Uterus (tissue), 4 donors: ENCODE measurements at places on chromosomes 5 and 9. TPM values are rescaled to one million over a fixed set of nuclear protein-coding genes. Genes with fewer than 3 reads are reported as not detected.

Gene LRRC70
- 12.1 TPM for total RNA-seq

Gene GAPT
- total RNA-seq = 6.8 TPM

Gene LCN1
- total RNA-seq = not detected

Gene FBN2
- total RNA-seq = 389 TPM

Gene TERT
- not detected for total RNA-seq

DNA sequence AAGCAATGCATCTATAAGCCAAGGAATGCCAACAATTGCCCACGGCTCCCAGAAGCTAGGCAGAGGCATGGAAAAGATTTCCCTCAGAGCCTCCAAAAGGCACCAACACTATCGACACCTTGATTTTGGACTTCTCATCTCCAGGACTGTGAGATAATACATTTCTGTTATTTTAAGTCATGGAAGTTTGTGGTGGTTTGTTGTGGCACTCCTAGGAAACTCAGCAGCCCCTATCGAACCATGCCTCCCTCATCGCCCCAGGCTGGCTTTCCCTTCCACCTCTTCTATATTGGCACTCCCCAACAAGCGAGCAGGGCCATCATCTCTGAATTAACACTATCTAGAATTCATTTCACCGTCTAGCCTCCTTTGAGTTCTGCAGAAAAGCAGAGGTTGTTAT, 33.7 kb upstream of the TAS2R1 start:
- no peak overlapping the region for H3K27ac ChIP-seq
- H3K27me3 ChIP-seq = no peaks in the 10 kb centered on the region
- H3K36me3 ChIP-seq = no peaks in the 10 kb centered on the region
- no peak overlapping the region for H3K4me3 ChIP-seq

GRCh38 chr5:86806206-86806605, 188.5 kb downstream of the COX7C start:
- H3K4me1 ChIP-seq = no peaks in the 10 kb centered on the region
- H3K27me3 ChIP-seq = no peaks in the 10 kb centered on the region
- no peak for DNase-seq

DNA sequence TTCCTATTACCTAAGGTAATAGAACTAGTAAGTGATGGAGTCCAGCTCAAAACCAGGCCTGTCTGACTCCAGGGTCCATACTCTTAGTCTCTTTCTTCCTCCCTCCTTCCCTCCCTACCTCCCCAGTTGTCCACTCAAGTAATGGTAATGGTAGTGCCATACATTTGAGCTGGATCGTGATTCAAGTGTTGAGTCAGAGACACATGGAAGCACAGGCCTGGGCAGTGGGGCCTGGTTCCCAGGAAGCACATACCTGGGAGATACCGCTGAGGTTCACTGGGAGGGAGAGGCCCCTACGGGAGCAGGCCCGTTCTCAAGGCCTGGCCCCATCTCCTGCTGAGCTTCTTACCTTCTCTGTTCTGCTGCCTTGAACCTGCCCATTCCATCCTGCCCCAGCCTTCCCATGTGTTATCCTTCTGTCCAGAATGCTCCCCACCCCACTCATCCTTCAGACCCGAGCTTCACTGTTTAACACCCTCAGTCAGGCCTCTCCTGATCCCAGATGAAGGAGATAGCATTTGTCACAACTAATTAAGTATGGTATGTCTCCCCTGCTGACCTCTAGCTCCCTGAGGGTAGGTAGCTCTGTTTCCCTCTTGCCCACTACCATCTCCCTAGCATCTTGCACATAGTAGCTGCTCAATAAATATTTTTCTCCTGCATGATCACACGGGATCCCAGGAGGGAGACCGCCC, 13.8 kb downstream of the URM1 start:
- DNase-seq = no peak
- H3K36me3 ChIP-seq = no peaks in the 10 kb centered on the region
- no peak overlapping the region for H3K4me3 ChIP-seq
- no peaks in the 10 kb centered on the region for H3K4me1 ChIP-seq
- H3K27me3 ChIP-seq = no peaks in the 10 kb centered on the region

- H3K27ac ChIP-seq = no peak overlapping the region
- H3K4me1 ChIP-seq = peaks cover 13% of the 10 kb centered on the region
- H3K27me3 ChIP-seq = no peaks in the 10 kb centered on the region
- no peak for DNase-seq
- H3K4me3 ChIP-seq = no peak overlapping the region
Observed at GRCh38 chr5:6736524-6737042, 23.4 kb downstream of the TENT4A start.

- H3K36me3 ChIP-seq = no peaks in the 10 kb centered on the region
- H3K27me3 ChIP-seq = no peaks in the 10 kb centered on the region
- no peak overlapping the region for H3K27ac ChIP-seq
- H3K4me3 ChIP-seq = no peak overlapping the region
- no peak for DNase-seq
Observed at GRCh38 chr5:96287136-96287535, 145.9 kb downstream of the PCSK1 start.

- no peaks in the 10 kb centered on the region for H3K27me3 ChIP-seq
- H3K27ac ChIP-seq = peak overlapping the region; percentile 17
- H3K4me3 ChIP-seq = no peak overlapping the region
- no peaks in the 10 kb centered on the region for H3K4me1 ChIP-seq
Observed at GRCh38 chr9:105258225-105258737, 13.8 kb downstream of the SLC44A1 start.

GRCh38 chr9:16530669-16531642, 339.5 kb downstream of the BNC2 start:
- no peaks in the 10 kb centered on the region for H3K27me3 ChIP-seq
- DNase-seq = peak; percentile 52
- H3K36me3 ChIP-seq = no peaks in the 10 kb centered on the region

DNA sequence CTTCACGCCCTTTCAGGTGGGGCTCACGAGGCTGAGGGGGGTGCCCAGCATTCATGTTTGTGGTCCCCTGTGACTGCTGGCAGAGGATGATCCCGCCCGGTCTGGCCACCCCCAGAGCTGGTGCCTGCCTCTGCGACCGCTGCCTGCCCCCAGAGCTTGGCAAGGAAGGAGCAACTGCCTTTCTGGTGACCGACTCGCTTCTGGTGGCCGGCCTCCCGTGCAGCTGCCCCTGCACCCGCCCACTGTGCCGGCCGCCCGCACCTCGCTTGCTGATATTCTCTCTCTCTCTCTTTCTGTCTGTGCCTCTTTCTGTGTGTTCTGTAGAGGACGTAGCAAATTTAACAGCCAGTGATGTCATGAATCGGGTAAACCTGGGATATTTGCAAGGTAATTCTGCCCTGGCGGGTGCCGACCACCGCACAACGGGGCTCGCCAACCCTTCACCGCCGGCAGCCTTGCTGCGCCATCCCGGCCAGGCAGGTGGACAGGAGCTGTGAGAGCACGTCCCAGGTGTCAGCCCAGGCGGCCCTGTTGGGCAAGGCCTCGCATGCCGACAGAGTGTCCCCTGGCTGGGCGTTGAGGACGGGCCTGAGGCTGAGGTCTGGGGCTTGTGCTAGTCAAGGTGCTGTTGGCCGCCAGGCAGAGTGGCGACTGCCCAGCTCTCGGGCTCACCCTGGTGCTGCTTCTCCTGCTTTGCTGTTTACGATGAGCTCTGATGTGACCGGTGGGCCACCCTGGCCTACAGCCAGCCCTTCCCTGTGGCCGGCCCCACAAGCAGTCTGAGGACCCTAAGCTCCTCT, 86.0 kb downstream of the KCNT1 start:
- H3K4me3 ChIP-seq = no peak overlapping the region
- no peak for DNase-seq
- H3K36me3 ChIP-seq = no peaks in the 10 kb centered on the region
- H3K4me1 ChIP-seq = no peaks in the 10 kb centered on the region
- no peak overlapping the region for H3K27ac ChIP-seq

DNA sequence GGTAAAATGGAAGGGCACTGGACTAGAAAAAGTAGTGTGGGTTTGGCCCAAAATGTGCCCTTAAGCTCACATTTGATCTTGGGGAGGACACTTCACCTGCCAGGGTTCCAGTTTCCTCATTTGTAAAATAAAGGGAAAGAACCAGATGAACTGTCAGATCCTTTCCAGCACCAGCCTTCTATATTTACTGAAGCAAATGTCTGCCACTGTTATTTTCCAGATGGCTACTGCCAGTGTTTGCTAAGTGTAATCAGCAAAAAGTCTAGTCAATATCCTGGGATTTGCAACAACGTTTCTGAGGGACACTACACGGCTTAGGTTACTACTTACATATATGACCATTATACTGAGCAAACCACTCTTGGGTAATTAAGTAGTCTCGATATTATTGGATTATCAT, 340.3 kb downstream of the KCNN2 start:
- H3K4me1 ChIP-seq = no peaks in the 10 kb centered on the region
- no peak overlapping the region for H3K27ac ChIP-seq
- DNase-seq = no peak
- no peaks in the 10 kb centered on the region for H3K27me3 ChIP-seq
- no peak overlapping the region for H3K4me3 ChIP-seq

- no peak for DNase-seq
- H3K27me3 ChIP-seq = no peaks in the 10 kb centered on the region
- no peak overlapping the region for H3K4me3 ChIP-seq
- H3K27ac ChIP-seq = no peak overlapping the region
Observed at GRCh38 chr9:89844535-89844934, 239.7 kb downstream of the GADD45G start.

GRCh38 chr9:119873877-119874276, 504.6 kb upstream of the BRINP1 start:
- no peaks in the 10 kb centered on the region for H3K36me3 ChIP-seq
- H3K27ac ChIP-seq = no peak overlapping the region
- DNase-seq = no peak
- no peaks in the 10 kb centered on the region for H3K4me1 ChIP-seq
- H3K27me3 ChIP-seq = no peaks in the 10 kb centered on the region

DNA sequence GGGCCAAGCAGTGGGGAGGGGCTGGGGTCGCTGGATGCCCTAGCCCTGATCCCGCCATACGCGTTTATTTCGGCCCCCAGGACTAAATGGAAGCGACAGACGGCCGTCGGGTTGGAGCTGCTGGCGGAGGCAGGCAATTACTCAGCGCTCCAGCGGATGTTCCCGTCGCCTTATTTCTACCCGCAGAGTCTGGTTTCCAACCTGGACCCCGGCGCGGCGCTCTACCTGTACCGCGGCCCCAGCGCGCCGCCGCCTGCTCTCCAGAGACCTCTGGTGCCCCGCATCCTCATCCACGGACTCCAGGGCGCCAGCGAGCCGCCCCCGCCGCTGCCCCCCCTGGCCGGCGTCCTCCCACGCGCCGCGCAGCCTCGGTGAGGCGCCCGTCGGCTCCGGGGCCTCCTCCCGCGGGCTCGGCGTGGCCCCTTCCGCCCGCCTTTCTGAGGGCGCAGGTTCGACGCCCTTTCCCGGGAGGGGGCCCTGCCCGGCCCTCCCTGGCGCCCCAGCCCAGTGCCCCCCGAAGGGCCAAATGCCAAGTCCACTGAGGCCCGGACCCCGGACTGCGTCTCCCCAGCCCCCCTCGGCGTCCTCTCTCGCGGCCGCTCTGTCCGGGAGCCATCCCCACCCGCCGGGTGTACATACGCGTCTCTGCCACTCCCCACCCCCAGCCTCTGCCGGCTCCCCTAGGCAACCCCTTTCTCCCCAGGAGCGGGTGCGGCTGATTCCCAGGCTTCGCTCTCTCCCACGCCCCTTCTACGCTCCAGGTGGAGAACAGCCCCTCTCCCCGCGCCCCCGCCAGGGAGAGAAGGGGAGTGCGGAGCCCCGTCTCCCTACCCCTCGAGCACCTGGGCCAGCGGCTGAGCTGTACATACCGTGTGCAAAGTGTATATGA, 7.0 kb downstream of the BARHL1 start:
- H3K4me3 ChIP-seq = no peak overlapping the region
- H3K36me3 ChIP-seq = no peaks in the 10 kb centered on the region
- DNase-seq = no peak
- peaks cover 55% of the 10 kb centered on the region for H3K27me3 ChIP-seq
- no peak overlapping the region for H3K27ac ChIP-seq

DNA sequence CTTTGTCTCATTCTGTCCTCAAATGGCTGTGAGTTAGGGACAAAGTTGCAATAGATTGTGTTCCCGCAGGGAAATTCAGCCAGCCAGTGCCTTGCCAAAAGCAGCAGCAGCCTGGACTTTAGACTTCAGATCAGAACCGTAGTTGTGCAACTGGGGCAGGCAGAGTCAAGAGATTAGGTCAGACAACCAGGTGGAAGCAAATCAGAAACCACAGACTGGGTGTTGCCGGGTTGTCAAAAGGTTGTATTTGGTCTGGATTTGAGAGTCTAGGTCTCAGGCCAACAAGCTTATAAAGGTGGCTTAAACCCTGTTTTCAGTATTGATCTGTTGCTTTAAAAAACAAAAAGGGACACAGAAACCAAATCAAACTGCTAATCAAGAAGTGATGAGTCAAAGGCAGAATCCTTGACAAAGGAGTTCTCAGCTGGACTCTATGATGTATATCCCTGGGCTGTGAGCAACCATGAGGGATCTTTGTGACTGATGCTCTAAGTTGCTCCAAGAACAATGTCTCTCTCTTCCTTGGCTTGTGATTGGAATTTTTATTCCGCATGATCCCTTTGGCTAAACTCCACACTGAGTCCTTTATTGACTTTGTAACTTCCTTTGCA, 20.9 kb downstream of the RFK start:
- no peaks in the 10 kb centered on the region for H3K36me3 ChIP-seq
- no peak overlapping the region for H3K4me3 ChIP-seq
- H3K4me1 ChIP-seq = no peaks in the 10 kb centered on the region
- peak; percentile 55 for DNase-seq
- H3K27me3 ChIP-seq = no peaks in the 10 kb centered on the region
